ENCODE measurements at places on chromosomes 5 and 9.

DNA sequence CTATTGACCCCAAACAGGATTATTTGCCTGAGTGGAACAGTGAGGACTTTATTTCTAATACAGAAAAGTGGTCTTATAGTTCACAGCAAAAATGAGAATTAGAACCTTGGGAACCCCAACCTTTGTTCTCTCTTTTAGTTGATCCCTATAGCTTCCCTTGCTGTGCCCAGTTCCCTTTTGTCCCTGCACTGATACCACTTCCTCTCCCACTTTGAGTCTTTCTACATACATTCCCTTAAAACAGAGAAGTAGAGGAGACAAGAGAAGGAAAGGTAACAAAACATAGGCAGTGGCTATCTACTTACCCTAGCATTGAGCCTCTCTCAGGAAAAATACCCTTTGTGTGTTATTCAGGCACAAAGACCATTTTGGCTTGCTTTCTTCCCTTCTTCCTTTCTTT lies 246.4 kb downstream of the FAM114A2 start:
- no peak for DNase-seq

GRCh38 chr9:110283751-110284150 lies 27.4 kb upstream of the TXN start:
- DNase-seq, result no peak

DNA sequence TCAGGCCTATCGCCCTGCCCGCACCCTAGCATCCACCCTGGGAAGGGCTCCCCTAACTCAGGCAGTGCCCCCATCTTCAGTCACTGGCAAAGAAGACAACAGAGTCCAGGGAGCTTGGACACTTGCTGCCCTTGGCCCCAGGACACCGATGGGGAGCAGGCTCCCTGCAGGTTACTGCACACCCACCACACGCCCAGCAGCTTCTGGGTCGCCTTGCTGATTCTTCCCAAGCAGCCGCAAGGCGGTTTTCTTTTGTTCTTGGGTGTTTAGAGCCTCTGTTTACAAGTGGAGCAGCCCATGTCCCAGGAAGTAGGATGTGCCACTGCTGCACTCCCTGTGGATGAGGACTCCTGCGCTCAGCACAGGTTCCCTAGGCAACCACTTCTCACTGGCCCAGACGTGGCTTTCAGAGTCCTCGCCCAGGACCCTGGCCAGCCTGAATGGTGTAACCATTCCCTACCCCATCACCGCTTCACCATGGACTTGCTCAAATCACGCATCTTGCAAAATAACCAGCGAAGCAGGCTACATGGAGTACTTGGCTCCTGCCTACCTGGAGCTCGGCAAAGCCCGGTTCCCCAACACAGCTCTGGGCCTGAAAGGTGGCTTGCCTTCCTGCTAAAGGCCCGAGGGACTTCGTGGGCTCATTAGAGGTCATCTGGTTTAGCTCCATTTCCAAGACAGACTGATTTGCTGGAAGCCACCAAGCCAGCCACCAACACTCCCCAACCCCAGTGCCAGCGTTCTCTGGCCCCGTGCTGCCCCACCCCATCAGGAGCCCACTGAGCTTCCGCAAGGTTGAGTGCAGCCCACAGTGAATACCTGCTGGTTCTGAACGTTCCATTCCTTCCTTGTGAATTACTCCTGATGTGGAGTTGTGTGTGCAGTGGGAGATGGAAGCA lies 60.0 kb downstream of the PSMB7 start:
- DNase-seq, result no peak

- peak; percentile 99 for DNase-seq
Observed at GRCh38 chr5:39399135-39400036, 25.4 kb downstream of the DAB2 start.

- DNase-seq, result no peak
Observed at GRCh38 chr9:79661279-79661678, 89.5 kb downstream of the TLE4 start.

DNA sequence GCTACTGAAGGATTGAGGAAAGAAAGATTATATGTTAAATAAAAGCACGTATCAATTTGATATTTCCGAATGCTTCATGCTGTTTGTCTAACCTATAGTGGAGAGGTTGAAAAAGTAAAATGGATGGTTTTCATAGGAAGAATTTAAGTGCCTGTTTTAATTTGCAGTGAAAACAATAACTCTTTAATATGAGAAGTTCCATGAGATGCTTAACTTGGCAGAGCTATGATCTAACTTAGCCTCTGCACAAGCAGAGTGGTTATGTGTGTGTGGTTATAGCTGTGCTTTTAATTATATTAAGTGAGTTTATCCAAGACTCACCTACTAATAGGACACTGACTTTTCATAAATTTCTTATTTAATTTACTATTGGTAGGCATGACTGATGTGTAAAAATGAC lies 57.4 kb downstream of the AOPEP start:
- no peak for DNase-seq
